ENCODE measurements at places on chromosomes 7 and 10. TPM values are rescaled to one million over a fixed set of nuclear protein-coding genes. Genes with fewer than 3 reads are reported as not detected.

Gene PNLIP
- total RNA-seq: not detected

Gene ABCC2
- total RNA-seq: 2.5 TPM

Gene NXPH1
- not detected for total RNA-seq

Gene SAMD9
- total RNA-seq: 66.5 TPM

Gene PGAM2
- total RNA-seq: 2.1 TPM

Gene TEX36
- total RNA-seq: not detected

Gene TAS2R3
- 3.1 TPM for total RNA-seq

Gene WDR86
- total RNA-seq: 2.1 TPM

Gene AKR1D1
- total RNA-seq: not detected

Gene CALML3
- total RNA-seq: not detected

Gene FFAR4
- total RNA-seq: not detected

Gene ANKRD30A
- total RNA-seq: not detected

Gene TMEM176B
- 0.82 TPM for total RNA-seq

Gene PODXL
- 1.4 TPM for total RNA-seq

Gene FZD8
- 0.28 TPM for total RNA-seq

Gene SH2B2
- 0.97 TPM for total RNA-seq

Gene ERVW-1
- not detected for total RNA-seq

Gene SLC4A2
- 86.8 TPM for total RNA-seq

Gene MMP21
- 0.20 TPM for total RNA-seq

Gene OR2A12
- not detected for total RNA-seq

Gene SAP25
- total RNA-seq: 57.6 TPM

Gene TAX1BP1
- 71.8 TPM for total RNA-seq

Gene FXYD4
- not detected for total RNA-seq

Gene ABI1
- 54.5 TPM for total RNA-seq

Gene GPR146
- 2.1 TPM for total RNA-seq

Gene HTRA1
- not detected for total RNA-seq

Gene TBXAS1
- total RNA-seq: 3.0 TPM

Gene CCL26
- total RNA-seq: not detected

Gene VWDE
- 5.5 TPM for total RNA-seq

Gene KLF14
- total RNA-seq: not detected

Gene STAG3
- 31.1 TPM for total RNA-seq

Gene NOS3
- total RNA-seq: 12.5 TPM

Gene ARMH3
- 30.5 TPM for total RNA-seq

Gene APBB1IP
- total RNA-seq: 81.1 TPM

Gene LZTS2
- 22.4 TPM for total RNA-seq

Gene OR9A2
- 0.30 TPM for total RNA-seq

Gene CYP2C19
- total RNA-seq: not detected

Gene UNCX
- total RNA-seq: not detected

Gene SPAG6
- total RNA-seq: 0.67 TPM

Gene AUTS2
- total RNA-seq: 17.5 TPM
